Muscle of leg (tissue), 16 donors: ENCODE measurements at places on chromosomes 5 and 9. TPM values are rescaled to one million over a fixed set of nuclear protein-coding genes. Genes with fewer than 3 reads are reported as not detected.

DNA sequence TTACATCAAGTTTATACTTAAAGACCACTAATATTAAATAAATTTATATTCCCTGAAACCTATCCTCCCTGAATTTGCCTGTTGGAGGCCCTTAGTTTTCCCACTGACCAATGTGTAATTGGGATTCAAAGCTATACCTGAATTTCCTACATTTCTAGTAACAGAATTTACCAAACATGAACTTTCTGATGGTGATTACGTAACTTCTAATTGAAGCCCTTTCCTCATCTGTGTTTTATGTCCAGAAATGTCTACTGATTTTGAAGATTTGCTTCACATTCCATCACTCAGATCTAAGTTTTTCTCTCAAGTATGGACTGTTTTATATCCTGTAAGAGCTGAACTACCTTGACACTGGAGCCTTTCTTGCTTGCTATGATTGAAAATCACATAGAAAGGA lies 12.8 kb downstream of the ZFP62 start:
- H3K27me3 ChIP-seq, result no peaks in the 10 kb centered on the region
- no peak for DNase-seq
- H3K36me3 ChIP-seq, result peaks cover 49% of the 10 kb centered on the region
- no peak overlapping the region for H3K4me3 ChIP-seq

DNA sequence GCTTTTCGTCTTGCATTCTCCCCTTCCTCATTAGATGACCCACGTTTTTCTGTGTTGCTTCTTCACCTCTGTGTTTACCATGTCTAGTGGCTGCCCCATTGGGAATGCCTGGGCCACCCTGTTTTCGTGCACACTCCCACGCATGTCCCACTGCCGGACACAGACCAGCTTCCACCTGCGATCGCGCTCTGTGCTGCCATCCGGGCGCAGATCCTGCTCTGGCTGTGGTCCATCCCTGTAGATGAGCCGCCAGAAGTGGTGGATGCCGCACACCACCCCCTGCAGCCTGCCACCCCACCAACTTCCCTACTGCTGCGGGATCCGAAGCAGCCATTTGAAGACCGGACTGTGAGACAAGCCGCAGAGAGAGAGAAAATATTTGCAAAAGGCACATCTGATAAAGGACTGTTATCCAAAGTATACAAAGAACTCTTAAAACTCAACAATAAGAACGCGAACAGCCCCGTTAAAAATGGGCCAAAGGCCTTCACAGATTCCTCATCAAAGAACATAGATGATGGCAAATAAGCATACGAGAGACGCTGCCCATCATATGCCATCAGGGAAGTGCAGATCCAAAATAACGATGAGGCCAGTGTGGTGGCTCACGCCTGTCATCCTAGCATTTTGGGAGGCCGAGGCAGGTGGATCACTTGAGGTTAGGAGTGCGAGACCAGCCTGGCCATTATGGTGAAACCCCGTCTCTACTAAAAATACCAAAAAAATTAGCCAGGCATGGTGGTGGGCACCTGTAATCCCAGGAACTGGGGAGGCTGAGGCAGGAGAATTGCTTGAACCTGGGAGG lies 163.7 kb downstream of the COL23A1 start:
- DNase-seq, result no peak
- H3K27ac ChIP-seq, result no peak overlapping the region
- no peaks in the 10 kb centered on the region for H3K36me3 ChIP-seq
- H3K4me1 ChIP-seq, result peaks cover 25% of the 10 kb centered on the region
- peaks cover 5% of the 10 kb centered on the region for H3K27me3 ChIP-seq

Gene FAM219A
- 11.8 TPM for polyA plus RNA-seq

GRCh38 chr9:94717761-94718160 lies 8.7 kb upstream of the AOPEP start:
- H3K36me3 ChIP-seq, result no peaks in the 10 kb centered on the region
- no peak overlapping the region for H3K27ac ChIP-seq
- H3K4me3 ChIP-seq, result no peak overlapping the region
- no peak for DNase-seq
- no peaks in the 10 kb centered on the region for H3K4me1 ChIP-seq

Gene LAMC3
- polyA plus RNA-seq, result 4.0 TPM

Gene SH3RF2
- 3.8 TPM for polyA plus RNA-seq
